ENCODE measurements at places on chromosomes 1 and 21.

GRCh38 chr1:62282909-62283755 is 36.1 kb downstream of the KANK4 start:
- no peak for DNase-seq

DNA sequence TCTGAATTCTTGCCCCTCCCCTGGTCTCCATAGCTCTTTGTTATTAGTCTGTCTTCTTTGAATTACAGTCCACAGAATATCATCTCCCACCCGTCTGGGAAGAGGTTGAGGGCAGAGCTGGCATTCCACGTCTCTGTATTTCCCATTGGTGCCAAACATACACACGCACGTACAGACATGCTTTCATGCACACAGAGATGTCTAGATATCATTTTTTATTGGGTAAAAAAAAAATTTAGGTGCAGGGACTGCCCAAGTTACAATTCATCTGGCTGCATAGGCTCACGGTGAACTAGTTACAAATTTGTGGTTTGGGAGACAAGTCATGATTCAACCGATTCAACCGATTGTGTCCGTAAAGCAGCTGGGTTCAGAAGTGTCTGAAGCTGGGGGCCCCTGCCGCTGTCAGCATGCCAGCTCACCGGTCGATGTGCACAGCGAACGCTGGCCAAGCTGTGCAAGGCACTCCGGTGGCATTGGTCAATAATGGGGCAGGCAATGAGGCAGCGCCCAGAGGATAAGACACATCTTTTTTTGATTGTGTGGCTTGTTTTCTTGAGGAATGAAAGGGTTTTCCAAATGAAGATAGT is 73.7 kb downstream of the KCNN3 start:
- no peak for DNase-seq

DNA sequence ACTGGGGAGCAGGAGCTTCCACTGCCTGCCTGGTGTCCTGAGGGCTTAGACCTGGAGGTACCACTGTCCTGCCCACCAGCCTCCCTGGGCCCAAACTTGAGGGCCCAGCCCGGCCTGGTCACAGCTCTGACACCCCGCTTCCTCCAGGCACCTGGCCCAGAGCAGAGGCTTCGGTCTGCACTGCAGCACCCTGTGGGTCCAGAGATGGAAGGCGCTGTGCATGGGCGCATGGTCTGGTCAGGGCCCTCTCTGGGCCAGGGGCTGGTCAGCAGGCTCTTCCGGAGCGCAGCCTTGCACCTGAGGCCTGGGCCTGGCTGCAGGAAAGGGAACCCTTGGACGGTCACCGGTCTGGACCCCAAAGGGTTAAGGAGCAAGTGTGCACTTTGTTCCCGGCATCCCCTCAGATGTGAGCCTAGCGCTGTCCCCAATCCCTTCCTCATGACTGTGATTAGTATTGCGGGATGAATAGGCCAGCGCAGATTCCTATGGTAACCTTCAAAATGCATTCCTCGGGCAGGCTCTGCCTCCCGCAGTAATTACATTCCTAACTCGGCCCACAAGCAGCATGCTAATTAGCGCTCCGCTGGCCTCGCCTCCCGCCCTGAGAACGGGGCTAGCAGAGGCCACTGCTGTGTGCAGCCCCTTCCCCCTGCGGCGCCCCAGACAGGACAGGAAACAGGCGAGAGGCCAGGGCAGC is 36.3 kb downstream of the PRDM16 start:
- DNase-seq, result no peak

DNA sequence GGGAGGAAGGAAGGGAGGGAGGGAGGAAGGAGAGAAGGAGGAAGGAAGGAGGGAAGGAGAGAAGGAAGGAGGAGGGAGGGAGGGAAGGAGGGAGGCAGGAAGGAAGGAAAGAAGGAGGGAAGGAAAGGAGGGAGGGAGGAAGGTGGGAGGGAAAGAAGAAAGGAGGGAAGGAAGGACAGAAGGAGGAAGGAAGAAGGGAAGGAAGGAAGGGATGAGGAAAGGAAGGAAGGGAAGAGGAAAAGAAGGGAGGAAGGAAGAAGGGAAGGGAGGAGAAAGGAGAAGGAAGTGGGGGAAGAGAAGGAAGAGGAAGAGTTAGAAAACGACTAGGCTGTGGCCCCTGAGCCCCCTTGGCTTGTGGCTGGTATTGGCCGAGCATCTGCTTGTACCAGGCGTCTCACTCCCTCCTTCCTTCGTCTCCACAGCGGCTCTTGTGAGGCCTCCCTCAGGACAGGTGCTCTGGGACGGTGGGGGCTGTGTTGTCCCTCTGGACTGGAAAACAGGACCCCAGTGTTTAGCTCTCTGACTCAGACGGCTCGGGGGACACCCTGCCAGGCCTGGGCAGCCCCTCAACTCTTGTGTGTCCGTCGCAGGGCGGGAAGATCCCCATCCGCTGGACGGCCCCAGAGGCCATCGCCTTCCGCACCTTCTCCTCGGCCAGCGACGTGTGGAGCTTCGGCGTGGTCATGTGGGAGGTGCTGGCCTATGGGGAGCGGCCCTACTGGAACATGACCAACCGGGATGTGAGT is 36.2 kb upstream of the C1QA start:
- no peak for DNase-seq

DNA sequence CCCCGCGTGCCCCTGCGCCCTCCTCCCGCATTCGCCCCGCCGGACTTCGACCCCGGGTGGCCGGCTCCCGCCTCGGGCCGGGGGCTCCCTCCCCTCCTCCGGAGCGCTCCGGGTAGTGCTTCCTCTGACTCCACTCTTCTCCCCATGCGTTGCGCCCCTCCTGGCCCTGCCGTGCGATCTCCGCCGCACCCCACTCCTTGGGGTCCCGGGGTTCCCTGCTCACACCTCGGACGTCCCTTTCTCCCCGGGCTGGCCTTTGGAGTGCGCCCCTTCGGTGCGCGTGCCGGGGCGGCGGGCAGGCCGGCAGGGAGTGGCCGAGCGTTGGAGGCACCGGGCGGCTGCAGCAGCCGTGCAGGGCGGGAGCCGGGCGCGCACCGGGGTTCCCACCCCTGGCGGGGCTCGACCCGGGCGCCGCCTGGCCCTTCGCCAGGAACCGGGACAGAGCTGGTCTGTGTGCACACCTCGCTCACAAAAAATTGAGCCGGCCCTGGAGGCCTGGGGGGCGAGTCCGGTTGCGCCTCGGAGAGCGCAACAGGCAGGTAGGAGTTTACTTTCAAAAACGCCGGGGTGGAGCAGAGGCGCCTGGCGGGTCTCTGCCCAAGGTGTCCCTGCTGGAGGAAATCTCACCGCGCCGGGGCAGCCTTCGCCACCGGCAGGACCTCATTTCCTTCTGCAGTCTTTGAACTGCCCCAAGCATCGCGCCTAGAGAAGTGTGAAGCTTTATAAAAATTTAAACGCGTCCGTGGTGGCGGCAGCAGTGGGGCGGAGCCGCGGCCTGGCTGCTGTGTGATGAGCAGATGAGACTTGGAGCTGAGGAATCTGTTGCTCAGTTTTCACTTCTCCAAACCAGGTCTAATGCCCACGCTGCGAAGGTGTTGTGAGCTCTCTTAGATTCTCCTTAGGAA is 650 bp downstream of the VANGL1 start:
- no peak for DNase-seq
